ENCODE measurements at places on chromosomes 7 and 10.

- no peak for DNase-seq
Measured at GRCh38 chr10:83929399-83929798, 209.9 kb upstream of the GHITM start.

GRCh38 chr7:38681882-38682281, 50.7 kb upstream of the AMPH start:
- no peak for DNase-seq

GRCh38 chr7:130410868-130411541, 29.8 kb downstream of the CEP41 start:
- no peak for DNase-seq

DNA sequence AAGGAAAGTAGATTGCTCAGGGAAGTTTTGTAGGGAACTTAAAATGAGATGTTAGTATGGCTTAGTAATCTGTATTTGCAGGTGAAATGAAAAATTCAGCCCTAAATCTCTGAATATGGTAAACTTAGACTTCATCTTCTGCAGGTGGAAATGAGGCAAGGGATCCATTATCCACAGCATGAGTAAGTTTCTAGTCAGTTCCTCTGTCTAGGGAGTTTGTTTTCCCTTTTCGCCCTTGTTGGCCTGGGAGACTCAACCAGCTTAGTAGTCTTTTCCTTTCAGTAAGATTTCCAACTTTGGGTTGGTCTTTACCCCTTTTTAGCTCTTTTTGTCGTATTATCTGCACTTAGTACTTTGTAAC, 65.6 kb downstream of the ZEB1 start:
- DNase-seq = no peak

DNA sequence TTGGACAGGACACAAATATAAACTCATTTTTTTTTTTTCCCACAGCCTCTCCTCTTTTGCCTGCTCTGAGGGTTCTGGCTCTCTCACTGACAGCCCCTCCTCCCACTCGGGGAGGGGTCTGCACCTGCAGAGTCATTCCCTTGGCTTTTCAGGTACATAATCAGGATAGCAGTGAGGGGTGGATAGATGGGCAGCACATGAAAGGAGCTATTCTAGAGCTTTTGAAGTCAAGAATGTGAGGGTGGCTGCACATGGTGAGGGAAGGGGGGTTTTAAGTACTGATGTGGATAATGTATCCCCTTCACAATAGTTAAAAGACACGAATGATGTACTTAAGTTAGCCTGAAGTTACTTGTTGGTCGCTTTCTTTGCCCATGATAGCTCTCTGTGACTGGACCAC, 76.2 kb downstream of the CFAP58 start:
- DNase-seq = no peak

DNA sequence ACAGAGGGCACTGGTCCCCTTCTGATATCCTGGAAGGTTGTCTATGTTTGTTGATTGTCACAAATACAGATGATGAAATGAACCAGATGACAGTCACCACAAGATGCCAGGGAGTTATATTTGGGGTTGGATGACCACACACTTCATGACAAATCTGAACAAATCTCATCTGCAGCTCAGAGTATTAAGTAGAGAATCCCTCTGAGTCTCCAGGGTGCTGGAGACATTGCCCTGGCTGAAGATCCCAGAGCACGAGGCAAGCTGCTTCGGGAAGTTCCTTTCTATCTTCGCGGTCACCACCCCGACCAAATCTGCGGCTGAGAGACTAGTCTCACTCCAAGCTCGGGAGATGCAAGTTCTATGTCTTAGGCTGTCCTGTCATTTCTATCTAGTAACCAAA, 9.0 kb downstream of the DENND2A start:
- no peak for DNase-seq
